ENCODE measurements at places on chromosomes 1 and 21.

- no peak for DNase-seq
Measured at GRCh38 chr1:183914276-183914675, 109.4 kb downstream of the RGL1 start.

GRCh38 chr21:45109831-45110492 is 35.6 kb downstream of the ADARB1 start:
- DNase-seq: no peak

GRCh38 chr1:2135441-2135841 is 59.1 kb downstream of the FAAP20 start:
- peak; percentile 89 for DNase-seq

DNA sequence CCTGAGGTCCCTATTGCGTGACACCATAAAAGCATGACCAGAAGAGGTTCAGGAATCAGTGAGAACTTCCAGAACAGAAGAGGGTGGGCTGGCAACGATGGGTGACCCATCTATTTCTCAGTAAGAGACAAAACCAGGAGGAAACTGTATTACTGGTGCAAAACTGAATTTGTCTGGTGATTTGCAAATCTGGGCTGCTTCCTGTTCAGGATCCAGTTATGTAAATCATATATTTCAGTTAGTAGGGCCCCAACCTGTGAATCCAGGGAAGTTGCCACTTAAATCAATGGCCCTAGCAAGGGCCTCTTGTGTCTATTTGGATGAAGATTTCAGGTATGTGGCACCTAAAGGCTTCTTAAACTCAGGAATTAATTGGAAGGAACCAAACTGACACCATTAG is 23.1 kb upstream of the SMAP2 start:
- no peak for DNase-seq

DNA sequence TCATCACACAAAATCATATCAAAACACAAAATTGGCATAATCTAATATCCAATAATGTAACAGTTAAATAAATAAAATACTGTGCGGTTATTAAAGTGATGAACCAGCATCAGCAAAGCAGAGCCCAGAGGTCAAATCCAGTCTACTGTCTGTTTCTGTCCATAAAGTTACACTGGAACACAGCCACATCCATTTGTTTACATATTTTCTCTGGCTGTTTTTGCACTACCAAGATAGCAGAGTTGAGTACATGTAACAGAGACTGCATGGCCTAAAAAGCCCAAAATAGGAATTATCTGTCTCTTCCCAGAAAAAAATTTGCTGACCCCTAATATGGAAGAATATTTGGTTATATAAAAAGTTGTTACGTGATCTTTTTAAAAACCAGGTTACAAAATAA is 242.2 kb upstream of the DMRTA2 start:
- DNase-seq: no peak

- DNase-seq: no peak
Measured at GRCh38 chr1:192973202-192973601, 86.0 kb downstream of the UCHL5 start.

DNA sequence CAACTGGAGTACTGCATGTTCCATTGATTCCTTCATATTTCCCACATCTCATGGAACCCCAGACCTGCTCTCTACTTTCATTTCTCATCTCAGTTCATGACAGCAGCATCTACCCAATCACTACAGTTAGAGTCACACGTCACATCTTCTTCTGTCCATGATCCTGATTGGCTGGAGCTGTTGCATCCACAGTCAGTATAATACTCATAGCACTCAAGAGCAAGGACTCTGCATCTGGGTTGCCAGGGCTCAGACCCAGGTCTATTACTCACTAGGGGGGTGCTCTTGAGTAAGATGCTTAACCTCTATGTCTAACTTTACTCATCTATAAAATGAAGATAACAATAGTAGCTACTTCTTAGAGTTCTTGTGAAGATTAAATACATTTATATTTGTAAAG is 4.4 kb upstream of the XPR1 start:
- DNase-seq: no peak

GRCh38 chr1:2800664-2801045 is 838 bp downstream of the TTC34 start:
- peak; percentile 44 for DNase-seq

GRCh38 chr1:83828456-83828855 is 170.5 kb downstream of the TTLL7 start:
- DNase-seq: no peak

- DNase-seq: no peak
Measured at GRCh38 chr21:17250778-17251241, 262.0 kb upstream of the CXADR start.

All from heart left ventricle (tissue), 16 donors.